ENCODE measurements at places on chromosomes 5 and 9. TPM values are rescaled to one million over a fixed set of nuclear protein-coding genes. Genes with fewer than 3 reads are reported as not detected.

Gene FBXL7
- total RNA-seq: not detected

Gene IGIP
- total RNA-seq: 14.9 TPM

Gene VCAN
- 0.09 TPM for total RNA-seq

Gene ANKRD20A1
- 2.7 TPM for total RNA-seq

Gene ADGRV1
- 0.22 TPM for total RNA-seq

Gene PCDHA2
- not detected for total RNA-seq

Gene ANKRD34B
- not detected for total RNA-seq

Gene PAX5
- not detected for total RNA-seq

Gene CYSRT1
- total RNA-seq: not detected

Gene MYMK
- total RNA-seq: not detected
